ENCODE measurements at places on chromosomes 1 and 21.

DNA sequence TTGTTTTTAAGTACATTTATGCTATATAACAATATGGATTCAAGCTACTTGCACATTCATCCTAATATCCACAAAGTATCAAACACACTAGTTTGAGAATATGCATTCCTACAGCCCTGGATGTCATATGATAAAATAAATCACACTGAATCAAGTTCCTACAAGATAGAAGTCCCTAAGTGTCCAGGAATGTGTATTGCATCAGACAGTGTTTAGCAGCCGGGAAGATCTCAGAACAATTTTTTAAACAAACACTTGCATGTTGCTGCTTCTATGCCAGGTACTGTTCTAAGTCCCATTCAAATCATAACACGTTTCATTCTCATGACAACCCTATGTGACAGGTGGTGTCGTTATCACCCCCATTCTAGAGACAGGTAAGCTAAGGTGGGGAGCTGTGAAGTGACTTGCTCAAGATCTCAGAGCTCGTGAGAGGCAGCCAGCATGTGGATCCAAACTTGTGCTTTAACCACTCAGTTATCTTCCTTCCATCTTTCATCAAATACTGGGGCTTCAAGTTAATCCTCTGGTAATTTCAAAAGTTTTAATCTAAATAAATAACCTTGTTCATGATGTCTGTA, 68.3 kb upstream of the KIF26B start:
- DNase-seq, result no peak

GRCh38 chr1:234603221-234604204, 6.5 kb downstream of the IRF2BP2 start:
- DNase-seq, result no peak

- DNase-seq, result no peak
Measured at GRCh38 chr1:175504875-175505555, 238.4 kb downstream of the TNR start.

- no peak for DNase-seq
Measured at GRCh38 chr1:182877842-182878241, 38.7 kb downstream of the DHX9 start.

DNA sequence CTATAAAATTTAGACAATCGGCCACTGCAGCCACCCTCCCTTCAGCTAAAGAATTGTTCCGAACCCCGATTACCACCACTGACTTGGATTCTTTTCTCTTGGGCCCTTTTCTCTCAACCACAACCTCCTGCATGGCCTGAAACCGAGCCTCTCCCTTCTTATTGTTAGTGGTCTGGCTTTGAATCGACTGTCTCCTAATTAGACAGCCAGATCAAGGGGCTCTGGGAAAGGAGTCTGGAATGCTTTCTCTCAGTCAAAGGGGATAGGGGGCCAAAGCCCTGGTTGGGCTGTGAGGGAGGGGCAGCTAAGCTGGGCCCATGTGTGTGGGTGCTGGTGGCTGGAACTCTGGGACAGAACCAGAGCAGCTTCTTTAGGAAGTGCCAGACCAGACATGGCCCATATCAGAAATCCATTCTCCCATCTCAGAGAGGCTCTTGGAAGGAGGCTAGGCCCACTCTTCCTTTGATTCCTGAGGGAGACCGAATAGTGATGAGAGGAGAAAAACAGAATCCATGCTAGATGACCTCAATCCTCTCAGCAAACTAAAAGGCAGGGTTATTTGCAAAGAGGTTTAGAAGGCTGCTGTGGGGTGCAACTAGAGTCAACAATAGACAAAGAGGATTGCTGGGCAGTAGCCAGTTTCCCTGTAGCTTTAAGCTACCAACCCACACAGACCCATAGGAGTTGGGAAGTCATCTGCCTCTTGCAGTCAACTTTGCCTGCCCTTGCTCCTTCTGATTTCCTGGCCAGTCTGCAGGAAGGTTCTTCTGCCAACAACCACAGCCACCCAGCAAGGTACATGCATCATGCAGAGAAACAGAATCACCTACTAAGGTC, 117.6 kb downstream of the AK5 start:
- DNase-seq, result no peak

DNA sequence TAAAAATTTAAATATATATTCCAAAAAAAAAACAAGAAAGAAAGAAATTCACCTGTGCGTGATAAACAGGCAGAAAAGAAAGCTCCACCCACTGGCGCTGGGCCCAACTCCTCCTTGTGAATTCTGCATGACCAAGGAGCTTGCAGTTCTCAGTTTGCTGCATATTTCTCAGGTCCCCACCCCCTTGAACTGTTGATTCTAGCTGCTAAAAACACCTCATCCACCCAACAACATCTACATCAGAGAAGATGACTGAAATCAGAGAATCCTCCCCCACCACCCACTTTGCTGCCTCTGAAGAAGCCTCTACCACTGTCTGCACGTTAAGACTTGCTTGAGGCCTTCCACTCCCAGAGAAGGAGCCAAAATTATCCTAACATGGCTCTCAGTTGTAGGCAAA, 104.8 kb downstream of the RGS2 start:
- DNase-seq, result no peak

GRCh38 chr1:92820551-92820950, 11.3 kb upstream of the RPL5 start:
- no peak for DNase-seq

DNA sequence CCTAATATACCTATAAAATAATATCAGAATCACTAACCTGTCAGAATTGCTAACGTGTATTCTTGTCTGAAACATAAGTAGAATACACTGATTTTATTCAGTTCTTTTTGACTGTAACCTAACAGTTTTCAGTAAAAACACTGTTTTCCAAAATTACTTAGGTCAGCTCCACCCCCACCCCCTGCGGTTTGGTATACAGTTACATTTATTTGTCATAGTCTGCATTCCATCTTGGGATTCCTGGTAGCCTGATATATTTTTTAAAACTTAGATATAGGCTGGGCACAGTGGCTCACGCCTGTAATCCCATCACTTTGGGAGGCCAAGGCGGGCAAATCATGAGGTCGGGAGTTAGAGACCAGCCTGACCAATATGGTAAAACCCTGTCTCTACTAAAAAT, 19.8 kb upstream of the ABCD3 start:
- DNase-seq, result no peak

GRCh38 chr1:27004471-27005165, 8.0 kb downstream of the TENT5B start:
- no peak for DNase-seq

GRCh38 chr1:119549719-119550132, 42.7 kb downstream of the HSD3B1 start:
- DNase-seq, result peak; percentile 25

- no peak for DNase-seq
Measured at GRCh38 chr1:237913345-237913744, 22.6 kb upstream of the ZP4 start.

DNA sequence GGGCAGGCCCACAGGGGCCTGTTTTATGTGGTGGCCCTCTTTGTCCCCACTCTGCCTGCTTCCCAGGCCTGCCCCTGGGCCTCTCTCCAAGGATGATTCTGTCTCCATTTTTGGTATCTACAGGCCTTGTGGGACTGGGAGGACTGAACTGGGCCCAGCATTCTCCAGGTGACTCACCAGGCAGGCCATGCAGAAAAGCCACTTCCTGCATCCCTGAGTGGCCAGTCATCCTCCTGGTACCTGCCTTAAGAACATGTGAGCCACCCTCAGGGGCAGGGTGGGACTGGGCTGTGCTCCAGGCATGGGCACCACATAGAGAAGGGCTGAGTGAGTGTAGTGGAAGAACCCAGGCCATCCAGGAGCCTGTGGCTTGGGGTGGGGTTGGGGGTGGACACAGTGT, 20.0 kb upstream of the BCAR3 start:
- no peak for DNase-seq

DNA sequence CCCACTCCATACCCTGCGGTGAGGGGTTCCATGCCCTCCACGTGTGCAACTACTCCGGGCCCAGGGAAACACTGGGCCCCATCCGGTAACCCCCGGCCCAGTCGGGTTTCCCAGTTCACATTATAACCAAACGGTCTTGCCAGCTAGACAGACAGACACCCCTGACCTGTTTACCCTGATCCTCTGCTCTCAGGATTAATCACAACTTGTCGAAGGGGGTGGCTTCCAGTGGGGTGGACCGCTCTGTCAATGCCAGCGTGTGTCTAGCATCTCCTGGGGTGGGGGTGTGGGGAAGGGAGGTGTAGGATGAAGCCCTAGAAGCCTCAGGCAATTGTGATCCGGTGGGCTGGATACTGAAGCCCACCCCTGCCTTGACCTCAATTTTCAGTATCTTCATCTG, 4.6 kb upstream of the OLIG2 start:
- no peak for DNase-seq

DNA sequence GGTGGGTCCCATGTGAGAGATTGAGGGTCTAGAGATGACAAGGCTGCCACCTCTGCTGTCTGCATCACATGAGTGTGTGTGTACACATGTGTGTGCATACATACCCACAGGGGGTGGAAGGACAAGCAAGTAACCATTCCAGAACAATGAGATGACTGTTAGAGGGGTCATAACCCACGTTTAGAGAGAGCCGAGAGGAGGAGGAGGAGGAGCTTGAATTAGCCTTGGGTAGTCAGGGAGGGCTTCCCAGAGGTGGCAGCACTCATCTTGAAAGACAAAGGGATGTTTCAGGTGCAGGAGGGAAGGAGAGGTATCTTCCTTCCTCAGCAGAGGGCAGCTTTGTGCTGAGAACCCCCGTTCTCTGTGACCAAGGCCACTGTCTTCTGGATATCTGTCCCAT, 21.3 kb downstream of the TNFRSF1B start:
- DNase-seq, result no peak

GRCh38 chr1:44594871-44595735, 79.2 kb downstream of the TMEM53 start:
- DNase-seq, result peak; percentile 59

DNA sequence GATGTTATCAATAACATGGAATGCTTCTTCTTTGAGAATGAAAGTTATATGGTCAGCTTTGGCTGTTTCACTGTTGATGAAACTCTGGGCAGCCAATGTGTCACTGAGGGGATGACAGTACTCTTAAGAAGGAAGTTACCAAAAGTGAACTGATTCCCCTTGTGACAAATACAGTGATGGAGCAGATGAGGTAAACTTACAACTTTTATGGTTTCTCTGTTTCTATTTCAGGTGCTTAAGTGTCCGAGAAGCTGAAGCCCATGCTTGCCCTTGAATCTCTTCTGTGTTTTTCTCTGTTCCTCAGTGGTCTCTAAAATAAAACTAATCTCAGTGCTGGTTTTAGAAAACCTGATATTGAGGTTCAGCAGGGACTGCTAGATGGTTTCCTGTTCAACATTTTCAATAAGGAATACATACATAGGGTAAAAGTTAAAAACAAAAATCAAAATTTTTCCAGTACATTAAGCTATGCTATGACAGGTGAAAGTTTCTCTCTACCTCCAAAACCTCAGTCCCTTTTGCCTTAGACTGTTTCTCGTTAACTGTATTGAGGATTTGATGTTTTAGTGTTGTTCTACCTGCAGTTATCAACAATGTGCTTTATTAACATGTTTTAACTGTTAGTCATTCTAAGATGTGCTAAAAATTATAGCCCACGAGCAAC, 454.4 kb upstream of the ADGRL4 start:
- no peak for DNase-seq

- no peak for DNase-seq
Measured at GRCh38 chr1:5273280-5274003, 619.0 kb downstream of the AJAP1 start.
